ENCODE measurements at places on chromosomes 3 and 15.

DNA sequence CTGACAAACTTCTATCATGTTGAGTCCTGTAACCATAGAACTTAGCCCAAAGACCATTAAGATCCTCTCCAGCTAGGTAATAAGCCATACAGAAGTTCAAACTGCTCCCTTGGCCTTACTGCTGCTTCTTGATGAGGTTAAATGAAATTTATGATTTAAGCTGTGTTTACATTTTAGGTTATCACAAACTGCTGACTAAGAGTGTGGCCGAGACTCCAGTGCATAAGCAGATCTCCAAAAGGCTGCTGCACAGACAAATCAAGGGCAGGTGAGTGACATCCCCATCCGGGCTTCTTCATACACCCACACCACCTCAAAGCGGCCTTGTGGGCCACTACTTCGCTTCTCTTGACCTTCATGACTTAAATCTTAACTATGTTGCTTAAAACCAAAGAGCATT, 39.0 kb downstream of the KIF7 start:
- DNase-seq = no peak

DNA sequence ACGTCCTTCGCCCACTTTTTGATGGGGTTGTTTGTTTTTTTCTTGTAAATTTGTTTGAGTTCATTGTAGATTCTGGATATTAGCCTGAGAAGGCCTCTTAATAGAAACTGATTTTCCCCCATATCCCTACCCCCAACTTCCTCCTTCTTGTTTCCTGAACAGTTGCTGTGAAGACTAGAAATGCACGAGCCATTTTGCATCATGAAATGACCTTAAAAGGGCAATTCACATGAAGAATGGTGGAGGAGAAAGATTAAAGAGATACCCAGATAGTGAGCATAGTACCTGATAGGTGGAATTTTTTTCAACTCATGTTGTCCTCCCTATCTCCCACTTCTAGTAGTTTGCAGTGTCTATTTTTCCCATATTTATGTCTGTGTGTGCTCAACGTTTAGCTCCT, 55.2 kb upstream of the KCNH8 start:
- peak; percentile 28 for DNase-seq

DNA sequence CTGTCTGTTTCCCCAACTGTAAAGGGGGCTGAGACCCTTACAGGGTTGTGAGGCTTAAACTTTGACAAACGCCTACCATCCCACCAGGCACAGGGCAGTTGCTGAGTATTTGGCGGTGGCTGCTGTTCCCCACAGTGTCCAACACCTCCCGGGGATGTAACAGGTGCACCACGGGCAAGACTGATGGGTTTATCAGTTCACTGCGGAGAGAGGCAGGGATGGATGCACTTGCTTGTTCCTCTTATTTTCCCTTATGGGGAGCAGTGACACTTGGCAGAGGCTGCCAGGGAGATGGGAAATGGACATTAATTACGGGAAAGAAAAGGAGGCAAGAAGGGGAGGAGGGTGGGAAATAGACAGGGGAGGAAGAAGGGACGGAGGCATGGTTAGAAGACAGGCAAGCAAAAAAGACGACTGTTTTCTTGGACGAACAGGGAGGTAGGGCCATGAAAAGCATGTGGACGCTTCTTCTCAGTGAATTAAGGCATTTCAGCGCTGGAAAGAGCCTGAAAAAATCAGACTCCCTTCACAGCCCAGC, 16.6 kb upstream of the ADIPOQ start:
- no peak for DNase-seq

DNA sequence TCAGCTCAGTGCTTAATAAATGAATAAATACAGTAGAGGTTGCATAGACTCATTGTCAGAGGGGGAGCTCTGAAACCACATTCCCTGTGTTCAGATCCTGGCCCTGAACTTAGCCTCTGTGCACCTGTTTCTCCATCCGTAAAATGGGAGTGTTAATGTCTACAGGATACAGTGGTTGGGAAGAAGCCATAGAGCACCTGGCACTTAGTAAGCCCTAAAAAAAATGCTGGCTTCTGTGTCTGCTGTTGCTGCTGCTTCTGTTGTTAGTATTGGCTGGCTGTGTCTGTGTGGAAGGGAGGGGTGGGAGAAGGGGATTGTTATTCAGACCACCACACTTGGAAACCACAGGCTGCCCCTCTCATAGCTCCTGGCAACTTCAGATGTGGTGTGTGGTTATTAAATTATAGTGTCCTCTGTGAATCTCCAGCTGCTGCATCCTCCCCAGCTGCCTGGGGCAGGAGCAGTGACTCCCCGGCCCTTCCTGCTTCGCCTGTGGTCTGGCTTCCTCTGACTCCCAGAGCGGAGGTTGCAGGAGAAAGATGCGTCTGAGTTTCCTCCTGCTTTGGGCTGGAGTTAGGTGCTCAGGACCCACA, 31.0 kb downstream of the FGD5 start:
- DNase-seq = no peak

- DNase-seq = no peak
Measured at GRCh38 chr15:56969265-56969895, 50.9 kb downstream of the TCF12 start.

DNA sequence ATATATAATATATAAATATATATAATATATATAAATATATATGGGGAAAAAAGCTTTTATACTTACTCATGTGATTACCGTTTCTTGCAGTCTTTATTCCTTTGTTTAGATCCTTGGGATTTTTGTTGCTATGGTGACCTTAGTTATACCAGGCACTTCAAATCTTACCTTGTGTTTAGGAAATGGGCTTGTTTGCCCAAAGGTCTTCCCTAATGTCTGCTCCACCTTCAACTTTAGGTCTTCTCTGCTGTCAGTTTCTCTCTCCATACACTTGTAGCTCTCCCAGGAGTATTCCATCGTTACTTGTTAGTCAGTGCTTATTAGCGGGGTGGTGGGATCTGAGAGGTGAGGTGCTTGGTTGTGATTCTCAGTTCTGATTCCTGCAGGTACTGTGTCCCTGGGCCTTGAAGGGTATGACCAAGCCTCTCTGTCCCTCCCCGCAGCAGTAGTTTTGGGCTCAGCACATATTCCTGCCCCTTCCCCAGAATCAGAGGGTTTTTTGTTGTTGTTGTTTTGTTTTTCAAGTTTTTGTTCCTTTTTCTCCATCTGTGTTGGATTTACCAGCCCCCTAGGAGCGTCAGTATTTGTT, 9.6 kb upstream of the LAMP3 start:
- DNase-seq = peak; percentile 49

DNA sequence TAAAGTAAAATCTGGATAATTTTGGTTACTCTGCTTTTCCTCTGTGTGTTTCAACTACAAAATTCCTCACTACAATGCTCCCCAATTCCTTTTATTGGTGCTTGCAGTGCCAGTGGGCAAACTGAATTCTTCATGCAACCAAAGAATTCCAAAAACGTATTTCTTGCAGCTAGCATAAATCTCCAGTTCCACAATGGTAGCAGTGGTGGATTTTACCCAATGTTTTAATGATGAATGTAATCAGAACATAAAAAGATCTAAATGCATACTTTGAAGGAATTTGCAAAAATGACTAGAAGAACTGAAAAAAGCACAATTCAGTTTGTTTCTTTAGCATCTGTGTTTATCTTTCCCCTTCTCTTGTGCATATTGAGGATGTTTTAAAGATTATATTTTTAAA, 359.6 kb upstream of the TPRG1 start:
- no peak for DNase-seq

GRCh38 chr15:39404767-39405181, 176.1 kb upstream of the THBS1 start:
- no peak for DNase-seq

DNA sequence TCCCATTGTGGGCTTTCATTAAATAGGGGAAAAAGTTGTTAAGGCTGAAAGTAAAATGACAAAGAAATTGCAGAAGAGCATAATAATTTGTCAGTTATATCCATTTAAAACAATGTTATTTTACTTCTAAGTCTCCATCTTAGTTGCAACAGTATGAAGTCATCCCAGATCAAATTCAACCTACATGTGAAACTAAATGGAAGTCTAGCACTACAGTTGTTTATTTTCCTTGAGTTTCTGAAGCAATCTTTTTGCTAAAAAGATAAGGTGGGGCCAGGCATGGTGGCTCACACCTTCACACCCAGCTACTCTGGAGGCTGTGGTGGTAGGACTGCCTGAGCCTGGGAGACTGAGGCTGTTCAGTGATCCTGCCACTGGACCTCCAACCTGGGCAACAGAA, 80.2 kb downstream of the DPH6 start:
- no peak for DNase-seq

GRCh38 chr3:147649475-147649874, 240.3 kb downstream of the ZIC1 start:
- no peak for DNase-seq

DNA sequence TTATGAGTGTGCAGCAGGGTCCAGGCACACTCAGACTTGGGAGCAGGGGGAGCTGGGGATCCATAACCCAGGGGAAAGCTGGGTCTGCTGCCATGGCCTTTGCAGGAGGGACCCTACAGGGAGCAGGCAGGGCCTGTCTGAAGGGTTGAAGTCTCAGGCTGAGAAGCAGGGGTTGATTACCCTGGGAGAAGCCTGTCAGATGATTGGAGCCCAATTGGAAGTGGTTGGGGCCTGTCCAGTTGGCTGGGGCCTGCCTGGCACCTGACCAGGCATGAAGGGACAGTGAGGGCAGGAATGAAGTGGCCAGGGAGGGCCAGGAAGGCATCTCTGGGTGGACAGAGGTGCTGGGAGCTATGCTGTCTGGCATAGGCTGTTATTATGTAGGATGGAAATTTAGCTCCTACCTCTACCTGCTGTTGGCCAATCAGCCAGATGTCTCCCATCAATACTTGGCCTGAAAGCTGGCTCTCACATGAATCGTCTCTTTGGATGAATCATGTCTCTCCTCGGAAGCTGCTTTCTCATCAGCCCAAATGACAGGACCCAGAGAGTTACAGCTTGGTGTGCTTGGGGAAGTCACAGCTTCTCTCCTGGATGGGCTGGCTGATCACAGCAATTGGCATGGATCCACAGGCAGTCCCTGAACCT, 27.4 kb upstream of the SLCO2A1 start:
- DNase-seq = no peak

DNA sequence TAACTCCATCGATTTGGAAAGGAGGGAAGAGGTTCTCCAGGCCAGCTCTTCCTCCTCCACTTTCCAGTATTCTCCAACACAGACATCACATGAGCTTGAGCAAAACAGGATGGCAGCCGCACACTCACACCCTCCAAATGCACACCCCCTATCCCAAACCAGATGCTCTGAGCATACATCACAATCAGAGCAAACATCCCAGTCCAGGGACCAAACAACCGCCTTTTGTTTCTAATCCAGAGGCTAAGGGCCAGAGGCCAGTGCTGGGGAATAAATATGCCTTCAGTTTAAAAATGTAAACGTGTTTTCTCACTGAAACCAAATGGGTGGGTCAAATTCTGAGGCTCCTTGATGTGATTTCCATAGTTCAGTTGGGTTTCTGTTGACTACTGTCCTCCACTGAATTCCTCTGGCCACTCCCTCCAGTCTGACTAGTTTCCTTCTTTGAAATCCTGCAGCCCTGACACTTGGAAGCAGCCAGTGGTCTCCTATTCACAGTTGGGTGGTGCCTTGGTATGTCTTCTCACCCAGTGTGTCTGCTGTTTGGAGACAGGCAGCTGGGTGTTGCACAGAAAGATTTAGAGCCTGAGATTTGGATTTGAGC, 19.2 kb upstream of the MFGE8 start:
- no peak for DNase-seq

GRCh38 chr15:69860921-69861320, 236.8 kb downstream of the TLE3 start:
- no peak for DNase-seq

DNA sequence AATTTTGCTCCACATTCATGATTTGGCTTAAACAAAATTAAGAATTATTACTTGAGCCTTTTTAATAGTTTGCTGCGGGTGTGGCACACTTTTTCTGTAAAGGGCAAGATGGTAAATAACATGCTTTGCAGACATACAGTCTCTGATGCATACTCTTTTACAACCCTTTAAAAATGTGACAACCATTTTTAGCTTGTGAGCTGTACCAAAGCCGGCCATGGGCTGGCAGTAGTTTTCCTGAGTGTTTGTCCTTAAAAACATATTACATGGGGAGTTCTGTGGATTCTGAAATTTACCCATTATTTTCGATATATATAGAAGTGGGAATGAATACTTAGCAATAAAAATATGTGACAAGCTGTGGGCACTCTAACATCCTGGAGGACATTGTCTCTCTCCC, 163.4 kb downstream of the FNDC3B start:
- DNase-seq = no peak

- no peak for DNase-seq
Measured at GRCh38 chr15:29140475-29141307, 128.9 kb downstream of the NSMCE3 start.

GRCh38 chr3:143795874-143796273, 52.4 kb downstream of the SLC9A9 start:
- no peak for DNase-seq

- DNase-seq = no peak
Measured at GRCh38 chr3:127679534-127680145, 6.9 kb downstream of the ABTB1 start.

DNA sequence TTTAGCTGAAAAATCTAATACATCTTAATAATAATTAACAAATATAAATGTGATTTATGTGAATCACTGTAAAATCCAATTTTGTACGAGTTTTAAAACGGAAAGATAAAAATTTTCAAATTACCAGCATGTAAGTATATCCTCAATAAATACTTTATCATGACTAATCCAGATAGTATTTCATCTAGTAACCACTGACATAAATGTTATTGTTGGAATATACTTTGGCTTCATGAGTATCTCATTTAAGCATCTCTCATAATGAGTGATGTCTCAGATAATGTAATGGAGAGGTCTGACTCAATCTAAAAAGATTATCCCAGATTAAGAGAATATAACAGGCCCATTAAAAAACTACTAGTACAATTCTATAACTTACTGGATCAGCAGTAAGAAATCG, 216.3 kb downstream of the STAG1 start:
- no peak for DNase-seq

GRCh38 chr3:98731720-98732285, 31.3 kb upstream of the ST3GAL6 start:
- DNase-seq = no peak

DNA sequence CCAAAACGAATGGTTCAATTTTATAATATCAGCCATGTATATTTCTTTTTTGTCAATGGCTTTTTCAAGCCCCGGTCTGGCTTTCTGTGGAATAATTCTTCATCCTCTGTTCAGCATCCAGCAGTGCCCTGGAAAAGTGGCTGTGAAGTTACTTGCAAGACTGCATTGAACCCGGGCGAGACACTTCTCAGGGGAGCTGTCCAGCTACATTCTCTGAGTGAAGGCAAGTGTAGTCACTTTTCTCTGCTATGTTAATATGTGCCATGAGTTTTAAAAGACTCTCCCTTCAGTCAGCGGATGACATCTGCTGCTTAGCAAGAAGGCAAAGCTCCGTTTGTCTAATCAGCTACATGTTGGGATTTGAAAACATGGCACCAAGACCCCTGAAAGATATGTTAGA, 81.3 kb upstream of the RGMA start:
- DNase-seq = no peak

GRCh38 chr15:71891026-71891425, 80.7 kb downstream of the NR2E3 start:
- DNase-seq = no peak

GRCh38 chr3:134620476-134621115, 30.2 kb downstream of the KY start:
- DNase-seq = no peak
